ENCODE measurements at places on chromosomes 6 and 20.

DNA sequence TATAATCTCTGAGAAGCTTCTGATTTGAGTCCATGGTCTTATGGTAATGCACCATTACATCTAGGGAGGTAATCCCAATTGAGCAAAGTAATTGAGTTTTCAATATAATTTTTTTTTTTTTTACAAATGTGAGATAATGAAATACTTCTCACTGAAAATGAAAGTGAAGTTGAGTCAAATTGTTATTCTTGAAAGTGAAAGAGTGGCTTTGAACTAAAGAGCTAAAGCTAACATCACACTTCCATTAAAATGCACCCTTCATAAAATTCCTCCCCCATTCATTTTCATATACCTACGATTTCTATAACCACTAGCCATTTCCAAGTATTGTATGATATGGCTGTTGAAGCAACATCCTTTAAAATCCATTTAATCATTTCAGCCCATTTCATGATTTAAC, 149.1 kb upstream of the IMPG1 start:
- DNase-seq = no peak

- no peak for DNase-seq
Measured at GRCh38 chr6:15062516-15063252, 183.2 kb upstream of the JARID2 start.

DNA sequence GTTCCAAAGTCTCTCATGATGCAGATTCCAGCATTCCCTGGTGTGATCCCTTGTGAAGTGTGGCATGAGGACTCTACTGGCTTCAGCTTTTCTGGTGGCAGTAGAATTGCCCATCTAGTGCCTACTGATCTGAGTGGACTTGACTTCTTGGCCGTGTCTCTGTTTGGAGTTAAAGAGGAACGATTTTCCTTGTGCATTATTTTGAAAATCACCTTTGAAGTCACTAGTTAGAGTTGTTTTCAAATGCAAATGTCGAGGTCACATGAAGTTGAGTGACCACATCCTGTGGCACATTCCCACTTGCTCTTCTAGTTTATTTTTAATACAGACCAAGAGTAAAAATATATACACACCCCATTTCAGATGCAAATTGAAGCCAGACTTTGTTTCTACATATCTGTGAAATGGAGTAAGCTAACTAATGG, 270.7 kb upstream of the TAB2 start:
- no peak for DNase-seq

DNA sequence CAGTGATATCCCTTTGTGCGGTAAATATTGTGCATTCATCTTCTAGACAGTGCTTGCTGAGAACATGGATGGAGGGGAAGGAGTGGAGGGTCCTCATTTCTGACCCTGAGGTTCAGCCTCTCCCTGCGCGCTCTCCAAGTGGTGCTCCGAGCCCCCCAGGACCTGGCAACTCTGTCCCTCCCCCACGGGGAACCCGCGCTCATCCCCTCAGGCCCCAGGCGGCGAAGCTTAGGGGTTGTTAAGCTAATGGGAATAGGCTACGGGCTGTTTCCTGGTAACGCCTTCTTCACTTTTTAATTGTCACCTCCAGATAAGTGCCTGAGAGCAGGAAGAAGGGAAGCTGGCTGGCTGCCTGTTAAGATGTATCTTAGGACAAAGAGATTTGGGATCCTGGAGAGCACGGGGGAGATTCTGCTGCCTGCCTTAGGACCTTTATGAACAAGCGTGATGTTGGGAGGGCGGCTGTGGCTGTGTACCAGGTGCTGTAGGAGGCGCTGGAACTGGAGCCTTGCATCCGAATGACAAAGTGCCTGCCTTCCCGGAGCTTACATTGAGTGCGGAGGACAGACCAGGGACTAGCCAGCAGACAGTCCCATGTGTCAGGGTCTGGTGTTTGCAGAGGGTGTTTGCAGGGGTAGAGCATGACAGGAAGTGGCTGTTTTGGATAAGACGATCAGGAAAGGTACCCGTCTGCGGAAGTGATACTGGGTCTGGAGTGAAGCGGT, 11.7 kb downstream of the TSHZ2 start:
- DNase-seq = no peak

DNA sequence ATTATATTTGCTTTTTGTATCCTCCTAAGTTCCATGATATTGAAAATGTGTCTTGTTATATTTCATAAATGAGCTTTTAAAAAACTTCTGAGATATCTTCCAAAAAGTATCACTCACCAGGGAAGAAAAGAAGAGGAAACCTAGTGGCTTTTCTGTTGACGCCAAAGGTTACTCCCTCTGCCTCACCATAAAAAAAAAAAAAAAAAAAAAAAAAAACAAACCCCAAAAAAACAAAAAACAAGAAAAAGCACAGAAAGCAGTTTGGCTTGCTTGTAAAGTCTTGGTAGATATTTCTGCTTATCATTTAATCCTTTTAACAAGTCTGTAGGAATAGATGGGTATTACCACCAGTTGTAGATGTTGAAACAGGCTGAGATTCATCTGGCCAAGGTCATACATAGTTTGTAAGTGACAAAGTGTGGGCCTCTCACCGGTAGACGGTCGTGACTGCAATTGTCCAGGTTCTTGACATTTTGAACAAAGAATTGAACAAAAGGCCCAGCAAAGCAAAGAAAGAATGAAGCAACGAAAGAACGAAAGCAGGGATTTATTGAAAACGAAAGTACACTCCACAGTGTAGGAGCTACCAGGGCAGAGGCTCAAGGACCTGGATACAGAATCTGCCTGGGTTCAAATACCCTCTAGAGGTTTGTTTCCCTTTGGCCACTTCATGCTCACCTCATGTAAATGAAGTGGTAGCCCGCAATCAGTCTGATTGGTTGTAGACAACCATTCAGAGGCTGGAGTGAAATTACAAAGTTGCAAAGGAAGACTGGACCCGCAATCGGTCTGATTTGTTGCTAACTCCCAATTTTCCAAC, 11.6 kb upstream of the ELOVL5 start:
- no peak for DNase-seq

DNA sequence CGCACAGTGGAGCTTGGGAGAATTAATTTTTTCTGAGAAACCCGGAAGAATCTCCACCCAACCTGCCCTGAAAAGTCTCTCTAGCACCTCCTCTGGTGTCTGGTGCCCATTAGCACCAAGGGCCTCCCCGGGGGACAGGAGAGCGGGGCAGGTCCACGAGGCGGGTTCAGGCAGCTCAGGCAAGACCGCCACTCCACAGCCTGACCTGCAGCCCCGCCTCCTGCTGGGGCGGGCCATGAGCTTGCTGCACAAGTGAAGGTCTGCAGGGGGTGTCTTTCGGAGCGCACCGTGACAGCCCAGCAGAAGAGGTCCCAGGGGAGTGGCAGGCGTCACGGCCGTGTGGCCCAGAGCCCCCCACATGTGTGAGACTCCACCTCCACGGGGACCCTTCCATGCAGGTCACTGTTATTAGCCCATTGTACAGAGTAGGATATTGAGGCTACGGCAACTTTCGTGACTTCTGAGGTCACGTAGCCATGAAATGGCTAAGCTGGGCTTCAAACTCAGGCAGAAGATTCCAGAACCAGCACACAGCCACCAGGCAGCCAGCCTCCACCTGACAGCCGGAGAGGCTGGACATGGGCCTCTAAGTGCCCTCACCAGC, 63.9 kb upstream of the SLCO4A1 start:
- no peak for DNase-seq

DNA sequence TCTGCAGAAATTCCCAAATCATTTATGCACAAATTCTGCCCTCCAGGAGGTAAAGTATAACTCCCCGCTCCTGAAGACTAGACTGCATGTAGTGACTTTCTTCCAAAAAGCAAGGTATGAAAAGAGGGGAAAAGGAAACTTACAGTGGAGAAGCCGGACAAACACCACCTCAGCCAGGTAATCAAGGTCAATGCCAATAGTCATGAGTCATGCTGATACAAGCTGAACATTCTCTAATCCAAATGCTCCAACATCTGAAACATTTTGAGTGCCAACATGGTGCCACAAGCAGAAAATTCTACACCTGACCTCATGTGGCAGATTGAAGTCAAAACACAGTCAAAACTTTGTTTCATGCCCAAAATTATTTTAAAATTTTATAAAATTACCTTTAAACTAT, 165.6 kb downstream of the FOXA2 start:
- DNase-seq = no peak

- no peak for DNase-seq
Measured at GRCh38 chr6:7311917-7312615, 933 bp downstream of the SSR1 start.

DNA sequence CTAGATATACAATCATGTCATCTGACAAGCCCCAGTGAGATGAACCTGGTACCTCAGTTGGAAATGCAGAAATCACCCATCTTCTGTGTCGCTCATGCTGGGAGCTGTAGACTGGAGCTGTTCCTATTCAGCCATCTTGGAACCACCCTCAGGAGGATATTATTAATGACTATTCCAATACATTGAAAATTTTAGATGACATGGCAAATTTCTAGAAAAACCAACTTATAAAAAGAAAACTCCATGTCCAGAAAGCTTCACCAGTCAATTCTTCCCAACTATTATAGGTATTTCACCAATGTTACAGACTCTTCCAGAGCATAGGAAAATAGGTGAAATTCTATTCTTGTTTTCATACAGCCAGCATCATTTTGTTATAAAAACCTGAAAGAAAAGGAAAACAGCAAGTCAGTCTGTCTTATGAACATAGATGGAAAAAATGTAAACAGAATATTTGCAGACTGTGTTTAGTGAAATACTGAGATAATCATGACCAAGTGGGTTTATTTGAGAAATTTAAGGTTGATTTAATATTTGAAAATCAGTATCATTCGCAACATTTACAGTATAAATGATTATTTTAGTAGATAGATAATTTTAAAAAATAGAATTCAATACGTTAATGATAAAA, 43.3 kb downstream of the ATRN start:
- no peak for DNase-seq

DNA sequence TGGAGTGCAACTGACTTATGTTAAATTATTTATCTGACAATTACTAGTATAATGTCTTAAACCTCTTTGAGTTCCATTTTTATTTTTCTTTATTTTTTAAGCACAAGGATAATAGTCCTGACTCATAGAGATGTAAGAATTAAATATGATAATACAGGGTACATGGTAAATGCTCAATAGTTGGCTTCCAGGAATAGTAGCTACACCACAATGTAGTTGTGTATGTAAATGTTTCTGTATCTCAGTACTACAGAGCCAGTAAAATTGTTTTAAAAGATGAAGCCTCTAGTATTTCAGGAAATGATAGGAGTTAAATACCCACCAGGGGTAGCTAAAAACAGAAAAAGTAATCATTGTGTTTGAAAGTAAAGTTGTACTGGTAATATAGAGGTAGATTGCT, 487.4 kb upstream of the IRAK1BP1 start:
- no peak for DNase-seq

DNA sequence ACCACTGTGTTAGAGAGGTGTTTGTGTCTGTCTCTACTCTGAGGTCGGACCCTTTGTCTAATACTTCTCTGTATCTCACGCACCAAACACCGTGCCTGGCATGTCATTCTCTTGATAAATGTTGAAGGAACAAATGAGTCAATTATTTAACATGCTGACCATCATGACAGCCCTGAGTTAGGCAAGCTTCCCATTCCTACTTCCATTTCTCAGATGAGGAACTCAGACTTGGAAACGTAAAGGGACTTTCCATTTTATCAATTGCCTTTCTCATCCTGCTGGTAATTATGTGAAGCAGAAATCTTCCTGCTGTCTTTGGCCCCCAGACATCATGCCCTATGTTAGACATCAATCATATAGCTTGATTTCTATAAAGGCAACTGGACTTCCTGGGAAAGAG, 227.0 kb upstream of the ECI2 start:
- DNase-seq = no peak

DNA sequence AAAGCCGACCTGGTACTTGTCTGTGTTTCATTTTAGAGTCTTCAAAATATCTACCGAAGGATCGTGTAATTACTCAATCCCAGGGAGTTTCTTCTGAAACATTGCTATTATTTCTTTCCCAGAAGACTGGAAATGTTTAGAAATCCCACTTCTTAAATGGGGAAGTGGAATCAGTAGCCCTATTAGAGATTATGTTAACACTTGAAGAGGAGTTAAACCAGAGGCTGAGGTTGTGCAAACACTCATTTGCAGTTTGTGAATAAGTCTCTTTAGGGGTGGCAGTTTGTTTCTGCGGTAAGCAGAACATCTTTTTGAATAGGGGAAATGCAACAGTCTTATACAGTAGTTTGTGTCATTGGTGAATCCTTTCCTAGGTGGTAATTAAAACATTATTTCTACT, 21.3 kb downstream of the DSP start:
- DNase-seq = no peak

DNA sequence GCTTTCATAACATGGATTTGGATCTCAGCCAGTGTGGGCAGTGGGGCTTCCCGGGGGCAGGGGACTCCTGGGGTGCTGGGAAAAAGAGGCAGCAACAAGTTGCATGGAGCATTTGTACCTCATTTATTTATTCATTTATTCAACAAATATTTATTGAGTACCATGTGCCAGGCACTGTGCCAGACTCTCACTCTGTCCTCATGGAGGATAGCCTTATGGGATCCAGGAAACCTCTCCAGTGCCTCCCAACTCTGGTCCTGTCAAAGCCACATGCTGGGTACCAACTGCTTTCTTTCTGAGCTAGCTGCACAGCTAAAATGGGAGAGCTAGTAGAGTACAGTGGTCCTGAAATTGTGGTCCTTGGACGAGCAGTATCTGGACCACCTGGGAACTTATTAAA, 87.8 kb upstream of the EPB41L1 start:
- no peak for DNase-seq

DNA sequence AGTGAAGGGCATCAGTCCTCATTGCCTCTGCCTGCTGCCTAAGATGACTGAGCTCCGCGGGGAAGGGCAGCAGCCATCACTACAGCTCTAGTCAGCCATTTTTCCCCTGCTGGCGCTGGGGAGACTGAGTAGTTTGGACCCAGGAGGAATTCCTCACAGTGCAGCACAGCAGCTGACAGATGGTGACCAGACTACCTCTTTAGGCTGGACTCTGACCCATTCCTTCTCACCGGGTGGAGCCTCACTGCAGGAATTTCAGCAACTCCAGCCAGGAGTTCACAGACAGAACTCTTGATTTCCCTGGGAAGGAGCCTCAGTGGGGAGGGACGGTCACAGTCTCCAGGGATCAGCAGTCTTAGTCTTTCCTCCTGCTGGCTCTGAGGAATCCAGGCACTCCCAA, 492.0 kb upstream of the MMS22L start:
- no peak for DNase-seq

GRCh38 chr20:6654513-6655252, 112.8 kb upstream of the BMP2 start:
- DNase-seq = no peak

DNA sequence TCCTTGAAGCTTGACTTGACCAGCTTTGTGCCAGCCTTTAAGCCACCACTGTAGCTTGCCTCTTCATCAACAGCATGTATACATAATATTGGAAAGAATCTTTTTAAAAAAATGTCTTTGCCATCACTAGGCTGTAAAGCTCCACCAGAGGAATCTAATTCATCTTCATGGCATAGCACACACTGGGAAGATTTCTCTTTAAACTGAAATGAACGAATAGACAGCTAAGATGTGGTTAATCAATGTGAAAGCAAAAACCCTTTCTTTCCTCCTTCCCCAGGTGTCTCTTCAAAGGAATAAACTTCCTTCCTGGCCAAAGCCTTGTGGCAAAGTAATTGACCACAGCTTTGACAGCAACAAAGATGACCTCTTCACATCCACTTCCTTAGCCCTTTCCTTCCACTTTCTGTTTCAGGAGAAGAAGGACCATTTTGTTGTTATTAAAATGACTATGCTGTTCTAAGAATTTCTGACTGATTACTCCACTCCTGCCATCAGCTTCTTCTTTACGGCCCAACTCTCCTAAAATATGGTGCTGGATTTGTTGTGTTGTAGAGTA, 428.7 kb upstream of the SOX4 start:
- DNase-seq = no peak

Data from cerebellar nuclear complex (tissue), 1 donor.